HEK293T (cell line): ENCODE measurements at places on chromosomes 11 and 22.

- DNase-seq = no peak
Measured at GRCh38 chr22:48931452-48931851, 896.2 kb downstream of the BRD1 start.

- no peak for DNase-seq
Measured at GRCh38 chr22:36395915-36396314, 8.1 kb upstream of the MYH9 start.

DNA sequence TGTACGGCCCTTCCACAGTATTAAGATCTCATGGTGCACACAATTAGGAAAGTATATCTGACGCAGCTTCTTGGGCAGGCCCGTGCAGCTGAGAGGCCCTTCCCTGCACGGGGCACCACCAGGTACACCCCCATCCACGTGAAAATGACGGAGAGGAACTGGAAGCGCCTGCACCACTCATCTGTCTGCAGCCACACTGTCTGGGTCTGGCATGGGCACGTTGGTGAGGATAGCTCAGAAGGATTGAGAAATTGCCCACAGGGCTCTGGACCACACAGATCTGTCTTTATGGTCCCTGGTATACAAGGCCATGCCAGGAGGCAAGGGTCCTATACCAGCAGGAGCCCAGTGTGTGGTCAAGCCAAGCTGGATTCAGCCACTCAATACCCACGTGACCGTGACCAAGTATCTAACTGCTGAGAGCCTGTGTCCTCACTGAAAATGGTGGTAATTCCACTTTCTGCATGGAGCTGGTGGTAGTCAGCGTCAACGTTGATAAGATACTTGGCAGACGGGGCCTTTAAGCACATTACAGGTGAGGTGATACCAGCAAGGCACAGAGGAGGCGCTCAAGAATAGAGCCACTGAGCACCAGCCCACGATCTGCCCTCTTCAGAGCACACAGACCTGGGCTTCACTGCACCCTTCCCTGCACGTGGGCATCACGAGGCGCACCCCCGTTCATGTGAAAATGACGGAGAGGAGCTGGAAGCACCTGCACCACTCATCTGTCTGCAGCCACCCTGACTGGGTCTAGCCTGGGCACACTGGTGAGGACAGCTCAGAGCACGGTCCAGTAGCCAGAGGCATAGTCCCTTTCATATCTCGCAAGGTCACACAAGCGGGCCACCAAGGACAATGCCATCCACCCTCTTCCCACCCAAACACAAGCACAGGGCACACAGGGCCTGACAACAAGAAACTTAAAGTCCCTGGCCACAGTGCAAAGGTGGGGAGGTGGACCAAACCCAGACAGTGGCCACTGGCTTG is 28.4 kb downstream of the SHANK2 start:
- DNase-seq = no peak

- peak; percentile 35 for DNase-seq
Measured at GRCh38 chr22:19429950-19430889, 1.3 kb downstream of the HIRA start.

DNA sequence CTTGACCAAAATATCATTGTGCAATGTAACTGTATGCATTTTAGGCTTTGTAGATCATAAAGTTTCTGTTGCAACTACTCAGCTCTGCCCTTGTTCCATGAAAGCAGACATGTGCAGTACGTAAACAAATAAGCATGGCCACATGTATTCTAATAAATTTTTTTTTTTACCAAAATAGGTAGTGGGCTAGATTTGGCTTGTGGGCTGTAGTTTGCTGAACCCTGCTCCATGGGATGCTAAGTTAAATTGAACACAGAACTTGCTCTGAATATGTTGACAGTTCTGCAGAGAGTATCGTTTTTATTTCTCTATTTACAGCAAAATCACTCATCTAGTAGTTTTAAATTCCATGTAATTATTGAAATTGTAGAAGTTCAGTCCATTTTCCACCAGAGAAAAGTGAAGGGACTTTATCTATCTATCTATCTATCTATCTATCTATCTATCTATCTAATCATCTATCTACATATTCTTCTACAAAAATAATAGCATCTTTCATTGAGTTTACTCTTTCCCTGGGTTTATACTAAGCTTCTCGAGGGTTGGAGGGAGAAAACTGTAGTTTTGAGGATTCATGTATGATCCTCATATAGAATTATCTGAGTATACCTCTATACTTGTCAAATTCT is 9.5 kb upstream of the OOSP4A start:
- DNase-seq = no peak

GRCh38 chr11:10413268-10413667 is 41.8 kb upstream of the AMPD3 start:
- no peak for DNase-seq

GRCh38 chr11:118152552-118153471 is at the start of gene SCN4B:
SCN4B (minus strand) TSS chr11:118152823; CDS start chr11:118152673, 150 bp downstream.
- DNase-seq = peak; percentile 84

DNA sequence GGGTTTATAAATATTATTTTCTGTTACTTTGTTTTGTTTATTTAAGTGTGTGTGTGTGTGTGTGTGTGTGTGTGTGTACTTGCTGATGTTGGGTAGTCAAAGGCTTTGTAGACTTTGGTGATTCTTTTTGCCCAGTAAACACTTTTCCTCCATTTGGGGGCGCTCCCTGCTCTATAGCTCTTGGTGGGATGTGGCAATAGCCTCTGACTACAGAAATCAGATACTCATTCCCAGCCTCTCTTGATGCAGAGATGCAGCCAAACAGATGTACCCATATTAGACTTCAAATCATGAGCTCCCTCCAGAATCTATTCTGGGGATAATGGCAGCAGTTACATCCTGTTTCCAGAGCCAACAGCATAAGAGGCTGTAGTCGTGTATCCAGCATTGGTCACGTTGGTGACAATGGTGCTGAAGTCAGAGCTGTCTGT is 33.4 kb upstream of the APOL5 start:
- no peak for DNase-seq

DNA sequence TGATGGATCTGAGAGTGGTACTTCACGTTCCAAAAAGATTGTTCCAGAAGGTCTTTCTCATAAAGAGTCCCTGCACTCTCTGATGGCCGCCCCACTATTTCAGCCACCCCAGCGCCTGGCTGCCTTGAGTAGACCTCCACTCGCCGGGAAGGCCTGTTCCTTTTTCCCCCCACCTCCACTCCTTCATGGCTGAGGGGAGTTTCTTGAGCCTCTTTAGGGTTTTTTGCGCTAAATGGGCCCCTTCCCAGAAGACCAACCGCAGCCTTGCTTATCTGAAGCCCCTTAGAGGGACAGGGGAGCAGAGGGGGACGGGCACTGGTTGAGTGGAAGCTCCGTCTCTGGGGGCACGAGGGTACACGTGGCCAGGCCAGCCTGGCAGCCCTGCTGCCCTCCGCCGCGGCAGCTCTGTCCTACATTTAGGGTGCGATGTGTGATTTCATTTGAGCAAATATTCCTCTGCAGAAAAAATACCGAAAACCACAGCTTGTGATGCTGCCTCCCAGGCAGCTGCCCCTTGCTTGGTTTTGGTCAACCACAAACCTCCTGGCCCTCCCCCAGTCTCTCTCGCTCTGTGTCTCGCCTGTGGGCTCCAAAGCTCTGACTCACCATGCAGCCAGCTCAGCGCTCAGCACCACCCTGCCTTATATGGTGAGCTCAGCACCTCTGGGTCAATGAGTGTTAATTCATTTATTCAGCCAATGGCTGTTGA is 88.7 kb downstream of the TP53I11 start:
- peak; percentile 42 for DNase-seq

DNA sequence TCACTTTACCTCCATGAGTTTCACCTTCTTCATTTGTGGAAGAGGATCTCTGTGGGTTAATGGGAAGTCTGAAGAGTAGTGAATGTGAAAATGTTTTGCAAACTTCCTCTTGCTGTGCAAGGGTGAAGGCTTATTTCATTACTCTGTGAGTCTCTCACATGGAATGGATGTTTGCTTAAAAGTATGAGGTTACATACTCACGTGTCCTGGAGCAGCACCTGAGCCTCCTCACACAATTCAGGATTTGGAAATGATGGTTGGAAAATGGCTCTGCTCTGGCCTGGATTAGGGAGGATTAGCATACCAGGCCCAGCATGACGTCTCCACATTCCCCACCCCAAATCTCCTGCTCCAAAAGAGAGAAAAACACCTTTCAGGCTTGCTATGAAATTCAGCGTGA is 4.8 kb downstream of the GRAMD1B start:
- no peak for DNase-seq

DNA sequence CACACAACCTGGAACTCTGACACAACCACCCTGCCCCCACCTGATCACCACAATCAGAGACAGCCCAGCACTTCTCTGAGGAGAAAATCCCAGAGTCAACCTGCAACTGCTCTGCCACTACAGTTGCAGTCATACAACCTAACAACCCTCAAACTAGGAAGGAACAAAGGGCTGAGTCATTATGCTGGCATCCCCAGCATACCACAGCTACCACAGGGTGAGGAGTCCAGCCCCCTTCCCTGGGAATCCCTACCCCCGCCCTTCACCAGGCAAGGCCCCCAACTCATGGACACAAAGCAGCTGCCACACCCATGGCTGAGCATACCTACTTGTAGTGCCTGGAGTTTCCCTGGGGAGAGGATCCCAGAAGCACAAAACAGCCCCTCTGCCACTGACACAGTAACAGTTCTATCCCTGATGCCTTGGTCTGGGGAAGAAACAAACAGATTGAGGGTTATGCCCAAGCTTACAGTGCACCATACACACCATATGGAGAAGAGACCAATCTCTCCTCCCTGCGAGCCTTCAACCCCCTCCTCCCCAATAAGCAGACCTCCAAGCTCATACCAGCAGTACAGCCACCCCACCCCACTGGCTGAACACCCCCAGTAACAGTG is 68.5 kb upstream of the C11orf58 start:
- DNase-seq = no peak

- DNase-seq = no peak
Measured at GRCh38 chr11:121321614-121322243, 29.2 kb downstream of the SC5D start.

DNA sequence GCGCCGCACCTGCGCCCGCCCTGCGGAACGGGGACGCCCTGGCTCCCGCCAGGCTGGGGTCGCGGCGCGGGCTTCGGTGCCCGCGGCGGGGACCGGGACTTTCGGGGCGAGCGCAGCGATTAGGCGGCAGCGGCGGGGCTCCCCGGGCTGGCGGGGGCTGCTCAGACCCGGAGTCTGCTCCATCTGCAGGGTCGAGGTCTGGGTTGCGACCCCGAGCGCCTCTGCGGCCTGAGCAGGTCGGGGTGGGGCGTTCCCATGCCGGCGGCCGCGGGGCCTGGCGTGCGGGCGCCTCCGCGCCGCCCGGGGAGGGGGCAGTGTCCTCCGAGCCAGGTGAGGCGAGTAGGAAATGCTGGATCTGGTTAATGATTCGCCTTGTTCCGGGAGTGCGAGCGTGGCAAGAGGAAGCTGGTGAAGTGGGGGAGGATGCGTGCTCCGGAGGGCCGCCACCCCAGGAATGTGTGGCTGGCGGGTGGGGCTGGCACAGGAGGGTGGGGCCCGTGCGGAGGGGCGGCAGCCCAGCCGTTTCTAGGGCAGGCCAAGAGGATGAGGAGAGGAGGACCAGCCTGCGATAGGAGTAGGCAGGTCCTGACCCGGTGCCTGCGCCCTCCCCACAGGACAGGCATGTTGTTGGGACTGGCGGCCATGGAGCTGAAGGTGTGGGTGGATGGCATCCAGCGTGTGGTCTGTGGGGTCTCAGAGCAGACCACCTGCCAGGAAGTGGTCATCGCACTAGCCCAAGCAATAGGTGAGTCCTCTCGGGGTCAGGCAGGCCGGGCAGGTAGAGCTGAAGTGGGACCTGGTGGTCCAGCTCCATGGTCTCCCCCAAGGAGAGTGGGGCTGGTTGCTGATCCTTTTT is 606 bp downstream of the RASSF7 start:
- DNase-seq = no peak
